NCI-H2081 (cell line): ENCODE measurements at places on chromosomes 4 and X.
A peak's percentile ranks its signal among the peaks of the same experiment; 100 is the strongest.

DNA sequence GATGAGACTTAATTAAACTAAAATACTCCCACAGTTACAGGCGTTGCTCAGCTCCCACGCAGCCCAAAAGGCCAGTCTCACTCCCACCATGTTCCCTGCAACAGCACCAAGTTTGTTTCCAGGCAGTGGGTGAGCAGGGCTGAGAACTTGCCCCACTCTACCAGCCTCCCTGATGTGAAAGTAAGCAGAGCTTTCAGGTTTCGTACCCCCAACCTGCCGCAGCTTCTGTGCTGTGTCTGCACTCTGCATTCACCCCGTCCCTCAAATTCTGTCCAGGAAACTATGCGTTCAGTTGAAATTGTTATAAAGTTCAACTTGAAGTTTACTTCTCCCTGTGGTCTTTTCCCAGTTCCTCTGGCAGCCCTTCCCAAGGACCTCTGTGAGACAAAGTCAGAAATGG lies 17.2 kb downstream of the GLUD2 start:
- DNase-seq, result no peak

GRCh38 chr4:61727286-61727685 lies 527.2 kb downstream of the ADGRL3 start:
- DNase-seq, result no peak

GRCh38 chr4:99564921-99565320 lies 1.1 kb upstream of the TRMT10A start:
- DNase-seq, result peak; percentile 46

DNA sequence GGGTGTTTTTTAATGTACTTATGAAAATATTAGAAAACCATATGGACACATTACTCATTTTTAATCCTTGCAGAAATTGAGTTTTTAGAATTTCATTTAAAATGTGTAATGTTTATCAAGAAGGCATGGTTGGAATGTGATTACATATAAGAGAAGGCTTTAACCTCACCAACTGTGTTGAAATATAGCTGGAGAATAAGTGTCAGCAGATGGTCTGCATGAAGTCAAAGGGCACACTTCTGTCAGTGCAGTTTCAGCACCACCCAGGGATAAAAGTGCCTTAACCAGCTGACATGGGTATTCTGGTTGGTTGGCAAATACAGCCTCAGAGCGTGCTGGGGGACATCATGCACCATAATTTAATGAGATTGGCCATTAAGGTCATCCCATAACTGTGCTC lies 21.2 kb upstream of the ANTXR2 start:
- no peak for DNase-seq

- DNase-seq, result no peak
These were observed 11.8 kb upstream of the SMIM43 start for GRCh38 chr4:121776610-121777401.

DNA sequence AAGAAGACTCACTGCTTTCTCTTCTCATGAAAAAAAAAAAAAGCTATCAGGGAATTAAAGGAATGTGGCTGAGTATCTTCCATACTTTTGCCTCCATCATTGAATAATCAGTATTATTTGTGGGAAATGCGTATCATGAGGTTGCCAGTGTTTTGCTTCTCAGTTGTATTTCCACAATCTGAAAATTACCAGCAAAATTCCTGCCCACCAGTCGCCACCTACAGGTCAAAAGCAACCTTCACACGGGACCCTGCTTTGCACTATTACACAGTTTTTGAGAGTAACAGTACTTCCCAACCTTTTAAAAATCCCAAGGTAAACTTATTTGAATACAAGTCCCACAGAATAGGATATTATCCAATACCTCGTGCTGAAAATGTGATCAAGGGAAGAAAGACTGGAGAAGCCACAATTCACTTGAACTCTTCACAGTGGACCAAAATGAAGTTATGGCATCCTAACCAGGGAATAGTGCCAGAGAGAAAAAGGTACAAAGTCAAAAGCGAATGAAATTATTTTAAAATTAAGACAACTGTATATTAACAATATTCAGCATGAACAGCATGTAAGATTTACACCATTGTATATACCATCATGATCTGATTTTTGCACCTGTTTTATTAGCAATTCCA lies 30.4 kb downstream of the PGRMC1 start:
- peak; percentile 29 for DNase-seq
